Right atrium auricular region (tissue), 2 donors: ENCODE measurements at places on chromosomes 11 and 22.

- DNase-seq, result no peak
Measured at GRCh38 chr11:17394743-17395390, 6.4 kb upstream of the KCNJ11 start.

DNA sequence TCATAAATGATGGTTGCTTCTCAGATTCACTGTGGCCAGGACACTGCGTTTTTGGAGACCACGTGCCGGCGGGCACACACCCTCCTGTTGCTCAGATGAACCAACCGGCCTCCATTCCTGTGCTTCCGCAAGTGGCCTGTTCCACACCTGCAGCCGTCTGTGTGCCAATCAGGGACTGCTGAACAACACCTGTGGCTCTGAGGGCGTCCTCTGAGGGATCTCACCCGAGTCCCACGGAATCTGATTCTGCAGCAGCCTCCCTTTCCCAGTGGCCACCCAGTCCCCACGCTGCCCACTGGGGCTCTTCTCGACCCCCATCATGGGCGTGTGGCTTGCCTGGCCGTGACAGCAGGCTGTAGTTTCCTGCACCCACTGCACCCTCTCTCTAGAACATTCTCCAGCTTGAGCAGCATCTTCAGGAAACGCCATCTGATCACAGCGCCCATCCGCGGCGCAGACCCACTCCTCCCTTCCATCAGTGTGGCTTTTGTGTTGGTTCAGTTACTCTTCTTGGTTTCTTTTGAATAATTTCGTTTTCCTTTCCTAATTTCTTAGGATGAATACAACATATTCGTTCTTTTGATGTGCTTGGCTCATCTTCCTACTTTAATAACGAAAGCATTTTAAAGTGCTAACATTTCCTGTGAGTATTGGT, 100.3 kb upstream of the SLC22A12 start:
- DNase-seq, result no peak

DNA sequence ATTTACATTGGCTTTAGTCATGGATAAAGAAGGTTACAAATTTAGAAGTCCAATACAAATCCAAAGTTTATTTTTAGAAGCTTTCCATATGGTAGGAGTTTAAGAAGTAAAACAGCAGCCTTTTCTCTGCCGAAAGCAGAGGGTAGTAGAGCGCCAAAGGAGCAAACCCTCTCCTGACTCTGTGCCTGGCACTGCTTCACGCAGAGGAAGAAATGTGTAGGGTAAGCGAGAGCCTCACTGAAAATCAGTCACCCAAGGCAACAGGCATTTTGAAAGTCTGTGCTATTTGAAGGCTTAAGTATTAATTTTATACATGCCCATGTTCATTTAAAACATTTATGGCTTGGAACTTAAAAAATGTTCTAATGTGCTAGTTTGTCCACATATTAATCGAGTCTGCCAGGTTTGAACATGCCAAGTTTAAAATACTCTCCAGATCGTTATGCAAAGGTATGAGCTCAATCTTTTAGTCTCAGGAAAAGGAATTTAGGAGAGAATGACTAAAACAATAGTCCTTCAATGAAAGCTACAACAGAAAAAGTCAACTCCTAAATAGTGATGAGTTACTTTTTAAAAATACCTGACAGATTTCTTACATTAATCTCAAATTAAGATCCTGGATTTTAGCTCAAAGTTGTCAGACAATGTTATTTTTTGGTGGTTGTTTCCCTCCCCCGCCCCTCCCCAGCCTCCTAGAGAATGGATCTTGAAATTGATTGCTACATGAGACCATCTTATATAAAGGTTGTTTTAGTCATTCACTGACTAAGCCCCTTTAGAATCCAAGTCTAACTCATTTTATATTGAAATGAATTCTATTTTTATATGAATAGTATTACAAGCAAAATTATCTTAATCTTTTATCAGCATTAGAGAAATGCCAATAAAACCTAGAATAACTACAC, 38.7 kb downstream of the MRTFA start:
- no peak for DNase-seq

GRCh38 chr11:113278925-113279324, 35.5 kb upstream of the TTC12 start:
- no peak for DNase-seq

GRCh38 chr11:90323289-90323688, 100.4 kb upstream of the CHORDC1 start:
- DNase-seq, result no peak

DNA sequence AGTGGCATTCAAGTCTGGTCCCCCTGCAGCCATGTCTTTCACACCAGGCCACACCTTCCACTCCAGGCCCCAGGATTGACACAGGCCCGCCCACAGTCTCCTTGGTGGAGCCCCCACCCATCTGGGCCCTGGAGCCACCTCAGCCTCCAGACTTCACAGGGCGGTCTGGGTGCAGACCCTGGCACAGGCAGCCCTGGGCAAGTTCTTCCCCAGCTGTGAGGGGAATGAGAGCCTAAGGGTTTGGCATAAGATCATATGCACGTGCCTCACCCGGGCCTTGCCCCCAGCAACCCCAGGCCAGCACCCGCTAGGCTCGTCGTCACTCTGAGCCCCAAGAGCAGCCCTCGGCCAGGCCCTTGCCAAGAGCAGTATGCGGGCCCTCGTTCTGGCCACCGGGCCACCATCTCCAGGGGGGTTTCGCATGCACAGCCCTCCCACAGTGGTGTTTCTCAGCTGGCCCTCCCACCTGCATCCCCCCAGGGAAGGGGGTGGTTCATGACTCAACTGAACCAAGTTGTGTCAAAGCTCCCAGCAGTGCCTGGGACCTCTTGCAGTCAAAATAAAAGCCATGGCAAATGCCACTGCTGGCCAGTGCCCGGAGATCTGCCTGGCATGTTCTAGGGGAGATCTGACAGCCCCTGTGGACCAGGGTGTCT, 70.4 kb upstream of the KCNQ1OT1 start:
- DNase-seq, result peak; percentile 46

GRCh38 chr22:41687901-41688364, 734 bp downstream of the SNU13 start:
- no peak for DNase-seq

GRCh38 chr11:130652671-130653335, 204.4 kb downstream of the ADAMTS15 start:
- DNase-seq, result peak; percentile 91

GRCh38 chr11:117269856-117270255, 21.3 kb upstream of the BACE1-AS start:
- no peak for DNase-seq

GRCh38 chr22:32800994-32801536, 440 bp upstream of the TIMP3 start:
- no peak for DNase-seq

GRCh38 chr11:95616256-95616804, 173.3 kb downstream of the FAM76B start:
- no peak for DNase-seq

- DNase-seq, result no peak
Measured at GRCh38 chr11:13260963-13261588, 16.5 kb upstream of the BMAL1 start.

GRCh38 chr11:59802639-59803176, 7.9 kb downstream of the MRPL16 start:
- DNase-seq, result no peak
